Islet precursor cell (in vitro differentiated cells): ENCODE measurements at places on chromosomes 13 and 19.
A peak's percentile ranks its signal among the peaks of the same experiment; 100 is the strongest.

- DNase-seq, result no peak
These were observed 16.3 kb upstream of the PARP4 start for GRCh38 chr13:24528816-24529398.

DNA sequence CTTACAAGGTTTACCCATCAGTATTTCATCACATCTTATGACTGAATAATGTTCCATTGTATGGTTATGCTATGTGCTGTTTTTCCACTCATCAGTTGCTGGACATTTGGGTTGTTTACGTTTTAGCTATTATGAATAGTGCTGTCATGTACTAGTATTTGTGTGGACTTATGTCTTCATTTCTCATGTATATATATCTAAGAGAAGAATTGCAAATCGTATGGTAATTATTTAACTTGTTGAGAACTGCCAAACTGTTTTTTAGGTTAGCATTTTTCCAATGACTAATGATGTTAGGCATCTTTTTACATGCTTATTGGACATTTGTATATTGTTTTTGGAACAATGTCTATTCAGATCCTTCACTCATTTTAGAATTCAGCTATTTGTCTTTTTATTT, 368.3 kb downstream of the LMO7 start:
- DNase-seq, result no peak

GRCh38 chr13:49516467-49516866, 20.7 kb downstream of the PHF11 start:
- DNase-seq, result no peak

DNA sequence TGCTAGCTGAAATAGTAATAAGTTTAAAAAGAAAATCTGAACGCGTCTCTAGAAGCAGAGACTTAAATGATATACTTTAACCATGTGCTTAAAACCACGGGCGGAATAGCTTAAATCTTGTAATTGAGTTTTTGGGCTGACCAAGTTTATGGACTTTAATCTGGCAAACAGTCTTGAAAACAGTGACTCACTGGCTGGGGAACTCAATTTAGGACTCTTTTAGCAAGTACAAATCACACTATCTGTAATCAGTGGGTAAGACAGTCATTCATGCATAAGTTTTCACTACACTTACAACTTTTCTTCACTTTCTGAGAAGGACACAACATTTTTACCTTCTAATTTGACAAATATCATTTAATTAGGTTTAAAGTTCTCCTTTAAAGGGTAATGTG, 26.8 kb downstream of the ZNF627 start:
- no peak for DNase-seq

GRCh38 chr13:62357887-62358645, 942.4 kb upstream of the PCDH20 start:
- DNase-seq, result peak; percentile 87

GRCh38 chr13:31022288-31022895, 89.9 kb downstream of the TEX26 start:
- DNase-seq, result peak; percentile 14

- peak; percentile 76 for DNase-seq
These were observed 13.8 kb upstream of the EHD2 start for GRCh38 chr19:47699360-47699917.

DNA sequence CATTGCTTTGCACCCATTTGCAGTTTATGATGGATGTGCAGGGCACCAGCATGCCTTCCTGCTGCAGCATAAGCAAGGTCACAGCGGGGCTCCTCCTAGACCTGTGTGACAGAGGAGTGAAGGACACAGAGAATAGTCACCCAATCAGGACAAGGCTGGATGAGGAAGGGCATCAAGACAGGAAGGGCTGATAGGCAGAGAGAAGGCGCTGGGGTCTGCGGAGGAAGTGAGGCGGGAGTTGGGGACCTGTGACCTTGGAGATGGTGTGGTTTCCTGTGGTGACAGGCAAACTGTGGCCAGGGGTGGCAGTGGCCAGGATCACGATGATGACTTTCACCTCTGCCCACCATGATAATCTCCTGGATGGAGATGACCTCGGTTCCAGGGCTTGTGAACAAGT, 16.4 kb upstream of the KCTD15 start:
- no peak for DNase-seq

GRCh38 chr13:50911081-50911631, 1.6 kb downstream of the RNASEH2B start:
- no peak for DNase-seq

DNA sequence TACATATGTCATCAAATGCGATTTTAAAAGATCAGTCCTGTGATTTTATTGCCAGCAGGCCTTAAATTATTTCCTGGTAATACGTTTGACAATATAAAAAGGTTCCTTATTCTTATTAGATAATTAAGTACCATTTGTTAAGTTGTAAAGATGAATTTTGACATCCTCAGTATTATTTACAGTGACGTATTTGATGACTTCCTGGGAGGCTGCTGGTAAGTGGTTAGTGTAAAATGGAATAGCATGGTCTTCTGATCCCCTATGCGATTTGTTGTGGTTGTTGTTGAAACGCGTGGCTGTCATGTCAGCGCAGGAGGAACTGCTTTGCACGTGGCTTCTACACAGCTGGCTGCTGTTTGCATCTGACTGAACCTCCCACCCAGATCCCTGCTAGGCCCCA, 99.7 kb downstream of the DCLK1 start:
- DNase-seq, result no peak

DNA sequence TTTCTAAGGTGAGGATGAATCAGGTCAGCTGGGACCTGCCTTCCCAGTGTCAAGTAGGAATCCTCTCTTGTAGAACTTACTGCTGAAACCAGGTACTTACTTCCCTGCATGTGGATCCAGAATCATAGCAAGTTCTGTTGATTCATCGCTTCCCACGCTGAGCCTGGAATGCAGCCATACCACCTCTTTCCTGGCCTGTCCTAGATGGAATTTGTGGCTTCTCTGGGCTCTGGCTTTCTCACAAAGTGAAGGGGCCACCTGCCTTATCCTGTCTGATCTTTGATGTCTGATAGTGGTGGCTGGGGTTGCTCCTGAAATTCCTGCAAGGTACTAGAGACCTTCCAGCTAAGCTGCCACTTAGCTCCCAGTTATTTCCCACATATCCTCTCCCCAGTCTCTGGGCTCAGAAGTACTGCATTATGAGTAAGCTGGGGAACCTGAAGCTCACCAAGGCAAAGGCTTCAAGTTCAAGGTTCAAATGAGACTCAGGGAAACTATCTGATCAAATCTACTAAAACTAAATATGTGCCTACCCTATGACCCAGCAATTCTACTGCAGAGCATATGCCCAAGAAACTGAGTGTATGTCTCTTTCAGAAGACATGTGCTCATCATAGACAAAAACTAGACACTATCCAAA, 103.5 kb downstream of the SUCLA2 start:
- DNase-seq, result peak; percentile 98

- no peak for DNase-seq
These were observed 670 bp upstream of the CHAF1A start for GRCh38 chr19:4401769-4402170.

DNA sequence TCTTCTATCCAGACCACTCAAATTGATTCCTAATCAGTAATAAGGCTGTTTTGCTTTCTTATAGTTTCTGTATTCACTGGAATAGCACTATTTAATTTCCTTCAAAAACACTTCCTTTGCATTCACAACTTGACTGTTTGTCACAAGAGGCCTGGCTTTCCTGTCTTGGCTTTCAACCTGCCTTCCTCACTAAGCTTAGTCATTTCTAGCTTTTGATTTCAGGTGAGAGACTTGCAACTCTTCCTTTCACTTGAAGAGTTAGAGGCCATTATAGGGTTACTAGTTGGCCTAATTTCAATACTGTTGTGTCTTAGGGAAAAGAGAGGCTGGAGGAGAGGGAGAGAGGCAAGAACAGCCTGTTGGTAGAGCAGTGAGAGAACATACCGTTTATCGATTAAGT, 47.0 kb downstream of the SACS start:
- DNase-seq, result no peak

GRCh38 chr13:30796132-30796572, 60.8 kb downstream of the ALOX5AP start:
- peak; percentile 39 for DNase-seq

- no peak for DNase-seq
These were observed 17.4 kb downstream of the ZNF586 start for GRCh38 chr19:57786906-57787305.

DNA sequence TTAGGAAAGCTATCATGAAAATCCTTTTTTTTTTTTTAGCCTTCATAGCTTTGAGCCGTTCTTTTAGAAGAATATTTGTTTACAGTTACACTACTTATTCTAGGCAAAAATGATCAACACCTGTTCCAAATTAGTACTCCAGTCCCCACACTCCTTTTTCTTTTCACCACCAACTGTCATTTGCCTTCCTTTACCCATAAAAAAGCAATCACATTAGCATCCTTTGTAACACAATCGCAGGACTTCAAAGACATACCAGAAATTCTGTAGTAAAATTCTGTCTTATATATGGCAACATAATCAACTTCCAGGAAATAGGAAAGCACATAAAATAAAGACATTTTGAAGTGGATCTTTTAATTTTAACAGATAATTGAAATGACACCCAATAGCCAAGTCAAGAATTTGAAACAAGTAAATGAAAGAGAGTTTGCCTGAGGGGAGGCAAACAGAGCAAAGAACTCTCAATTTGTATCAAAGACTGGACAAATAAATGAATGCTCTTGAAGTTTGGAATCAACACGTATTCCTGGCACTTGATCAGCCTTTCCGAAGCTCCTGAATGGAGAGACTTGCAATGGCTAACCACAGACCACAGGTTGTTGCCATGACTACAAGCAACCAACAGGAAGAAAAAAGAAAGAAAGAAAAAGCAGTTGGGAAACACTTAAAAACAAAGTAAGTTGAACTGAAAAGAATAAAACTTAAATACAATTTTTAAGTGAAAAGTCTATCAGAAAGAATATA, 206.8 kb downstream of the PCDH9 start:
- peak; percentile 56 for DNase-seq

- DNase-seq, result no peak
These were observed 332.7 kb upstream of the KLF12 start for GRCh38 chr13:74466864-74467263.

DNA sequence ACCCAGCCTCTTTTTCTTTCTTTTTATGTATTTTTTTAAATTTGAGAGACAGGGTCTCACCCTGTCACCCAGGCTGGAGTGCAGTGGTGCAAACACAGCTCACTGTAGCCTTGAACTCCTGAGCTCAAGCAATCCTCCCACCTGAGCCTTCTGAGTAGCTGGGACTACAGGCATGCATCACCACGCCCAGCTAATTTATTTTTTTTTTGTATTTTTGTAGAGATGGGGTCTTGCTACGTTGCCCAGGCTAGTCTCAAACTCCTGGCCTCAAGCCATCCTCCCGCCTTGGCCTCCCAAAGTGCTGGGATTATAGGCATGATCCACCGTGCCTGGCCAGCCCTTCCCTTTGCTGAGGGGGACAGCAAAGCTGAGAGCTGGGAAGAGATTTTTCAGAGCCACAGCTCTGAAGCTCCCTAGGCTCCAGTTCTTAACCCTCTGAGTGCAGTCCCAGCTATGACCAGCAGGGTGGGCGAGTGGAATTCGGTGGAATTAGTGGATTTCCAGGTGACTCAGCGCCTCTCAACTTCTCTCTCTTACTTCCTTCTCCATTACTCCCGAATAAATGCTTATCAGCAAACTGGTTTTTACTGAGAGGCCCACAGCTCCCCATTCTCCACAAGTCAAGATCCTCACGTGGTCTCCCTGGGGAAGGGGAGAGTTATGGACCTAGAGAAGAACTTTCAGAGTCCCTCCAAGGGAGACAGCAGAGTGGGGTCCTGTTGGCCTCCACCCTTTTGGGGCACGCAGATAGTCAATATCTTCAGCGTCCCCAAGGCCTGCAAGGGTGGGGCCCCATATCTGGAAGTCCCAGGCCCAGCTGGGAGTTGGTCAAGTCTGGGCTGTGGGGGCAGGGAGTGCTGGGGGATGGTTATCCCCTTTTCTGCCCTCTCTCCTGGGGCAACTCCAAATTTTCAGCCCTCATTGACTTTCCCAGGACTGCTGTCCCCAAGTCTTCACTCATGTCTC, 1.2 kb downstream of the BLVRB start:
- peak; percentile 93 for DNase-seq

- no peak for DNase-seq
These were observed 72.5 kb downstream of the PCDH17 start for GRCh38 chr13:57704031-57704430.

DNA sequence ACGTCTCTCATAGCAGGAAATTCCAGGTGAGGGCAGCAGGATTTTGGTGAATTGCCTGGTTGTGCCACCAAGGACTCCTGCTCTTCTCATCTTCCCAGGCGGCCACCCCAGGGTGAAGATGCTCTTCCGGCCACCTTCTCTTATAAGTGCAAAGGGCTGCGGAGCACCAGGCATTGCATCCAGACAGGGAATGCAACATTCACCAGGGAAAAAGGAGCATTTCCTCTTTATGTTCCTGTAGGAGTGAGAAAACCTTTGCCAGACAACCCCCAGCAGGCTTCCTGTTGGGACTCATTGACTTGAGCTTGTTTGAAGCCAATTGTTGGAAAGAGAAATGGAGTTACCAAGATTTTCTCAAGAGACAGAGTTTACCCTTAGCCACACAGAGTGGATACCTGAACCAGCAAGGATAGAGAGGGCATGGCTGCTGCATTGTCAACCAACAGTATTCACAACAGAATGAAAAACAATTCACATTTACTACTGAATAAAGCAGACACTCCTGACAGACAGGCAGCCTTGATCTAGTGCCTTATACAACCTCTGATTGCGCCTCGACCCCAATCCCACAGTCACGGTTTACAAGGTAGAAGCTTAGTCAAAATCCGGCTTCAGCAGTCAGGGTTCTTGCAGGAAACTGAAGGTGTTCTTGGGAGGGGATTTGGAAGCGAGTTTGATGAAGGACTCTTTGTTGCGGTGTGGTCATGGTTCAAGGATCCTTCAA, 1.8 kb upstream of the ATP11A start:
- DNase-seq, result no peak

- DNase-seq, result peak; percentile 97
These were observed at the start of gene ZNF283 for GRCh38 chr19:43826787-43827754. TSS of gene ZNF283 (plus strand) at chr19:43827321. CDS start at chr19:43833505, 6,184 bp downstream.

DNA sequence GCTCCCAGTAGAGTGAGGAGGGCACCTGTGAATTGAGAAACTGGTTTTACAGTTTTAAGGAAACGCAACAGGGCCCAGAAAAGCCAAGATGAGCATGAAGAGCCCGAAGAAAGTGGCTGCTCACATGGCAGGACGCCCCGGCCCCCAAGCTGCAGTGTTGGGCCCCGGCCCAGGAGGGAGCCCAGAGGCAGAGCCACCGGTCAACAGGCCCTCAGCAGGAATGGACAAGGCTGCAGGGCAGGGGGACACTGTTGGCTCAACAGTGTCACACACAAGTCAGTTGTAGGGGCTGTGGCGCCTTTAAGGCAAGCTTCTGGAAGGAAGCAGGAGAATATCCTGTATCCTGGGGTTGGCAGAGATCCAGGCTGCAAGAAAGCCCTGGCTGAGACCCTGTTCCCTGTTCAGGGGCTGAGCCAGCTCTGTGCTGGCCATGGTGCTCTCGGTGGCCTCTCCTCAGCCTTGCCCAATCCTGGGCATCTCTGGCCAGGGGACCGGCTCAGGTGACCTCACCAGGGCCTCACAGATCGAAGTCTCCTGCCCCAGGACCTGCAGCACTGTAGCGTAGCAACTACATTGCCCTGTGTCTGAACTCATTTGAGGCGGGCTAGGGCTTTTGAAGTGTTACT, 28.0 kb downstream of the UPF1 start:
- no peak for DNase-seq

- DNase-seq, result no peak
These were observed 805 bp downstream of the TMEM205 start for GRCh38 chr19:11345122-11345803.

GRCh38 chr19:12133069-12133468, 7.1 kb downstream of the ZNF20 start:
- no peak for DNase-seq

GRCh38 chr13:27826379-27827353, 34.4 kb downstream of the GSX1 start:
- peak; percentile 90 for DNase-seq
